CD8-positive, alpha-beta memory T cell (primary cell): ENCODE measurements at places on chromosomes 7 and 10.

- DNase-seq = no peak
Observed at GRCh38 chr10:34104829-34105572, 710.1 kb downstream of the PARD3 start.

- DNase-seq = no peak
Observed at GRCh38 chr7:27098578-27099451, 3.0 kb upstream of the HOXA1 start.

DNA sequence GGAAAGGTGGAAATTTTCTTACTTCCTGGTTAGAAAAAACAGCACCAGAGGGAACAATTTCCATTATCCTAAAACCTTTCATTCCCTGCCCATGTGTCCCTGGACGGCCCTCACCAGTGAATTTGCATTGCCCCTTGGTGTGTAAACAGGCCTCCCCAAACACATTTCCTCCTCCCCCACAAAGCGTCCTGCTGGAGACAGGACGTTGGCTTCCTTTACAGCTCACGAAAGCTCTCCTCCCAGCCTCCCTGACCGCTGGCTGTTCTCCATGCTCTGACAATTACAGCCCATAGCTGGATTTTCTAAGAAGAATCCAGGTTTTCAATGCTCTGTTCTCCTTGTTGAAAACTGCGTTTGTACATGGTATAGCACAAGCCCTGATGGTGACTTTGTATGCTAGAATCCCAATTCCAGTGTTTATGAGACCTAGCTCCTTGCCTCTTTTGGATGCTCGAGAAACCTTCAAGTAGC is 724.2 kb upstream of the CELF2 start:
- DNase-seq = no peak

DNA sequence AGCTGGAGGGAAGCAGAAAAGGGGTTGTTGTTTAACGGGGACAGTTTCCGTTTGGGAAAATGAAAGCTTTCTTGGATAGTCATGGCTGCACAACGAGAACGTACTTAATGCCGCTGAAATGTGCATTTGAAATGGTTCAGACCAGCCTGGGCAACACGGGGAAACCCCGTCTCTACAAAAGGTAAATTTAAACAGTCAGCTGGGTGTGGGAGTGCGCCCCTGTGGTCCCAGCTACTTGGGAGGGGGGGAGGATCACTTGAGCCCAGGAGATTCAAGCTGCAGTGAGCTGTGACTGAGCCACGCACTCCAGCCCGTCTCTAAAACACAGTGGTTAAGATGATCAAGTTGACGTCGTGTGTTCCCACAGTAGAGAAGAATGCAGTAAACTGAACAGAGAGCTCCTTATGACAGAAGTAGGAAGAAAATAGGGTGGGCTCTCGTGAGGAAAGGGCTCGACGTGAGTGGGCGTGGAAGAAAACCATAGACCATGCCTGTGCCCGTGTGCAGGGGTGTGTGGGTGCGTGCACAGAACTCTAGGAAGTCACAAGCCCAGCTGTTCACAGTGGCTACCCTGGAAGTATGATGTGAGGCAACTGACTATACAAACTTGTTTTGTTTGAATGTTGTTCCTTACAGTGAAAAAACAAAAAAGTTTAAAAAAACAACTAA is 4.1 kb upstream of the FUOM start:
- DNase-seq = no peak

GRCh38 chr7:125834421-125834820 is 904.8 kb upstream of the POT1 start:
- DNase-seq = no peak
